ENCODE measurements at places on chromosomes 5 and 9.

DNA sequence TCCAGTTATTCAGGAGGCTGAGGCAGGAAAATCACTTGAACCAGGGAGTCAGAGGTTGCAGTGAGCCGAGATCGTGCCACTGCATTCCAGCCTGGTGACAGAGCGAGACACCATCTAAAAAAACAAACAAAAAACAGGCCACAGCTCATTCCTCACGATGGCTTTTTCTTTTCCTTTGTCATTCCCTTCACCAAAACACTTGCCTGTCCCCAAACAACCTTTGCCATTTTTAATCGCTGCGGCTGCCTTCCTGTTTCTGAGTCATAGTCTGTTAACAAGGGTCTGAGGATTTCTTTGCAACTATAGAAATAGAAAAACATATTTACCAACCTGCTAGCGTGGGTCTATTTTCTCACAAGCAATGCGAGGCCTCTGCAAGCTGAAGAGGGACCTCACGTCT is 123.0 kb upstream of the FSTL4 start:
- no peak for DNase-seq

DNA sequence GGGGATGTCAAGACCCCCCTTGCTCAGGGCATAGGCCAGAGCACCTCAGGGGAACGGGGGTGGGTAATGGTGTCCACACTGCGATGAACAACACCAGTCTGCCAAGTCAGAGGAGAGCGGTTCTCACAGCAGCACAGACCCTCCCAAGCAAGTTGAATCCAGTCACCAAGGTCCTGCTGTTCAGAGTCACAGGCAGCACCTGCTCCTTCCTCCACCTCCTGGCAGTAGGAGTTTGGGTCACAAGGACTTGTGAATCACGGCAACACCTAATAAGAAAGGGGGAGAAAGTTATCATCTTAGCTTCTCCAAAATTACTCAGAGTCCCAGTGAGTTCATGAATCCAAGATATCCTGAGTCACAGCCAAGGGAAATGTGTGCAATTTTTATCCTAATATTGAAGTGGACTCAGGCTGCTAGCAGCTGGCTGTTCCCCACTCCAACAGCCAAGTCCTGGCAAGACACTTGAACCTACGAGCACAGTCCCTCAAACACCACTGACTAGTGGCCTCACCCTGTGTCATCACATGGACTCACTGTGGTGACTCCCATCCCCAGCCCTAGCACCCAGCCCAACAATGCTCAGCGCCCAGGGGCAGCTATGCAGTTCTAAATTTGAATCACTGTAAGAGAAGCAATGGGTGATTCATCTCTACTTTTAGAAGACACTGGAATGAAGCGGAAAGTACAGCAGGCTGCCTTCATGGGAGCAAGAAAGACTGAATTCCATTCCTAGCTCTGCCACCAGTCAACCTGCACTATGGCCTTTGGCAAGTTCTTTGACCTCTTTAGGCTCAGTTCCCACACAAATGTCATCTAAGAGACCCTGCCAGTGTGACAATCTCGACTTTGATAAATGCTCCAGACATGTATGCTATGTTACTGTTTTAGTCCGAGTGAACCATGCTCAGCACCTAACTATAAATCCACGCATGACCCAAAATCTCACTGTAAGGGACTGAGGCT is 113.7 kb downstream of the KLHL3 start:
- no peak for DNase-seq

GRCh38 chr5:96957254-96958049 is 21.6 kb downstream of the LNPEP start:
- DNase-seq, result no peak

- DNase-seq, result no peak
Measured at GRCh38 chr9:33293782-33294181, 3.5 kb downstream of the NFX1 start.

DNA sequence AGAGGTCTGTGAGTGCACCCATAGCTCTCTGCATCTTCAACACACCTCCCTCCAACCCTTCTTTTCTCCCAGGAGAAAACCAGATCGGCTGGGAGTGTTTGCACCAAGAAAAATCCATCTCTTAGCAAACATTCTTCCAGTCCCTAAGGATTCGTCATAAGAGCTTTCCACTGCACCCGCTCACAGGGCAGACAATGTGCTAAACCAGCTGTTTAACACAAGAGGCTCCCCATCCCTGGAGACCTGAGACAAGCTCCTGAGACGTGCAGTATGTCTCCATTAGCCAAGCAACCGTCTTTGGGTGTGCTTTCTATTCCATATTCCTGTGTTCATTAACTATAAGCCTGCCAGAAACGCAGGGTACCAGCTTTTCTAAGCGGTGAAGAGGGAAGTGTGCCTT is 93.6 kb upstream of the ZNF462 start:
- no peak for DNase-seq

DNA sequence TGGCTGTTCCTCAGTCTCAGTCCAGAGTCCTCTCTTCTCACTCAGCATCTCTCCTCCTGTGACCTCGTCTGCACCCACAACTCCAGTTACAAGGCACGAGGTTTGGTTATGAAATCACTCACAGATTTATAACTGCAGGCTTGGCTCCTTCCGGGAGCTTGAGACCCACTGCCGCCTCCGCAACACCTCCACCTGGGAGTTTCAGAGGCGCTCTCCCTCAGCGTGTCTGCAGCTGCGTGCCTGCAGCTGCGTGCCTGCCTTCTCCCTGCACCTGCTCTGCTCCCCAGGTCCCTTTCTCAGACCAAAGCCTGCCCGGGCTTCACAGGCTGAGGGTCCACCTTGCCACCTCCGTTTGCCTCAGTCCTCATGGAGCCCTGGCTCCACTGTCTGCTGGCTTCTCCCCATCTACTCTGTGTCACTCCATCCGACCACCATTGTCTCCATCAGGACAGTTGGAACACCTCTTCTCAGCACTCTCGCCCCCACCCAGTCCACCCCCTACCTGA is 51.5 kb downstream of the HRH2 start:
- DNase-seq, result no peak

DNA sequence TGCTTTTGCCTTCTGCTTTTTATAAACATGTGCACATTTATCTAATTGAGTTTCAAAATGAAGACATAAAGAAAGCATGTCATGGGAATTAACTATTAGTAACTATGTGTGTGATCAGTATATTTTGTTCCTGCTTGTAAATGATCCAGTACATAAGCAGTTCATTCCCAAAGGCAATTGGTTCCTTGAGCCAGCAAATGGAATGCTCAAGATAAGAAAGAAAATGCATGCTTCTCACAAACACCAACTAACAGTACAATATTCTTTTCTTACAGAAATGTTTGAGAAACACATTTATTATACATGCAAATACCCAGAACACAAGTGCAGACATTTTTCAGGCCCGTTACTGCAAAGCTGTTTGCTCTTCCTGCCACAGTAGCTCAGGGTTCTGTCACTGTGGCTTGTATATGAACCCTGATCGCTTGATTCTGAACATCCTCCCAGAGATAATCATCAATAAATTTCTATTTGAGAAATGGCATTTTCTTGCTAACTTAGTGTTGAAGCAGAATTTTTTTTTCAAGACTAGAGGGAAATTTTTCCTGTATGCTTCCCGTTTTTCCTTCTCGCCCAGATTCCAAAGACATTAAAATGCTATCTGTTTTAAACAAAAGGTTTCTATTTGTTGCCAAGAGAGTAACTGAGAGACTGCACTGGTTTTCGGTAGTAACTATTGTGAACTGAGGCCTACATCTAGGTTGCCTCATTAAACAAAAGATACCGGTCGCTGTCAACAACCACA is 1.9 kb downstream of the GNAQ start:
- DNase-seq, result no peak

- no peak for DNase-seq
Measured at GRCh38 chr5:65018763-65019162, 250.0 kb downstream of the CWC27 start.

Data from retinal pigment epithelial cell (primary cell).